ENCODE measurements at places on chromosomes 7 and 10.

DNA sequence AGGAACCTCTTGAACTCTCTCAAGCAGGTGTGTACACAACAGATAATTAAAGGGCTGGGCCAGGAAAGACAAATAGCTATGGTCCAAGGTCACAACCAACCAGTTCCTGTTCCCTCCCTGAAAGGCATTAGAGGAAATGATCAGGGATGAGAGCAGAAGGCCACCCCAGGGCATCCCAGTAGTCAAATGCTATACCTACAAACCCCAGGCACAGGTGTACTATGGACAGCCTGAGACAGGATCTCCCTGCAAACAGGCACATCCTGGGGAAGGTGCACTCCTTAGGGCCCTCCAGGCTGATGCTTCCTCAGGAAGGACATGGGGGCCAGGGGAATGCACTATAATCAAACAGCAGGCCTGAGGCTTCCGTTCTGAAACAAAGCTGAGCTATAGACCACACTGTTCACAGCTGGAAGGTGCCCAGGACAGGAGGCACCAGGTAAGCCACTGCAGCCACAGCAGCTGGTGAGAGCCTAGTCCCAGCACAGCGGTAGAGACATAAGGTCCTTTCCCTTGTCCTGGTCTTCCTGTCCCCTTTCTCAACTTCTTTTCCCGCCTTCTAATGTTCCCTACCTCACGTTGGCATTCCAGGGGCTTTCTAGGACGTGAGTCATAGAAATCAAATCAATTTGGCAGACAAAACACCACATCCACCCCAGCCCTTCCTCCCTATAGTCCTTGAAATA, 13.3 kb downstream of the PARP12 start:
- no peak for DNase-seq

DNA sequence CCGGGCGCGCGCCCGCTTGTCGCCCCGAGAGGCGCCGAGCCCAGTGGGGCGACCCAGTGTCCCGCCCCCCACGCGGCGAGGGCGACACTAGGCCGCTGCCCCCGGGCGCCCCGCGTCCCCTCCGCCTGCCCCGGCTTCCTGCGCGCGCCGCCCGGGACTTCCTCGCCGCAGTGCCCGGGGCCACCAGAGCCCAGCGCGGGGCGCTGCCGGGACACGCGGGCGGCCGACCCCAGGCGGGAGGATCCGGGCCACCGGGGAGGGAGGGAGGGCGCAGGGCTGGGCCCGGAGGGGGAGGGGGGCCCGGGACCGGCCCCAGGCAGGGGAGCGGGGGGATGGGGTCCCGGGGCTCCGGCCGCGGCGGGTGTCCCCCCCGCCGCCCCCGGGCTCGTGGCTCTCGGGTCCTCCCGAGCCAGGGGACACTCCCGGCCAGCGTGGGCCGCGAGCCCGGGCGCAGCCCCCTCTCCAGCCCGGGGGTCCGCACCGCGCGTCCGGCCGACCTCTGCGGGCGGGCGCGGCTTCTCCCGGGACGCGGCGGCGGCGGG, 435 bp upstream of the PWWP2B start:
- no peak for DNase-seq

- no peak for DNase-seq
Measured at GRCh38 chr7:50492770-50493519, 42.8 kb upstream of the FIGNL1 start.

DNA sequence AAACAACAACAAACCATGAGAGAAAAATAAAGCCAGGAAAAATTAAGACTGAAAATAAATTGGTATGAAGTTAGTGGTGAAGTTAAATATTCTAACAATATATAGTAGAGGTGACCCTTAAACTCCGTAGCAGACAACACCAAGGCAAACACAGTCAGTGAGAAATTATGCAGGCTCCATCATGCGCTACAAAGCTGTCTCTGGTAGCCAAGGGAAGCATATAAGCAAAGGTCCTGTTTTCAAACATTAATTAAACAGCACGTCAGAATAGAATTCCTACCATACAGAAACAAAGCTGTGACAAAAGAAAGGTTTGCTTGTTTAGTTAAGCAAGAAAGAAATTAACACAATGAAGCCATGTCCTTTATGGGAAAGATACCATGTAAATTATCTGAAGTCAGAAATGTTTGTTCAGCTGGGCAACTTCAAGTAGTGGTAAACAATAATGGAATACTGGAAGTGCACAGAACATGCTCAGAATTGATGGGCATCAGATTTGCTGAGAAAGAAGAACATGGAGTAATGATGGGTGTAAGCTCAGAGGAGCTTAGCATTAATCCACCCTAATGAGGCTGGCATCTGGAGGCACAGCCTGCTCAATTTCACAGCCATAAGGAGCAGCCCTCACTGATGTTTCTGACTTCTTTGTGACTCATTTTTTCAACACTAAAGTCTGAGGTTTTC, 75.7 kb downstream of the IGF2BP3 start:
- DNase-seq = no peak

DNA sequence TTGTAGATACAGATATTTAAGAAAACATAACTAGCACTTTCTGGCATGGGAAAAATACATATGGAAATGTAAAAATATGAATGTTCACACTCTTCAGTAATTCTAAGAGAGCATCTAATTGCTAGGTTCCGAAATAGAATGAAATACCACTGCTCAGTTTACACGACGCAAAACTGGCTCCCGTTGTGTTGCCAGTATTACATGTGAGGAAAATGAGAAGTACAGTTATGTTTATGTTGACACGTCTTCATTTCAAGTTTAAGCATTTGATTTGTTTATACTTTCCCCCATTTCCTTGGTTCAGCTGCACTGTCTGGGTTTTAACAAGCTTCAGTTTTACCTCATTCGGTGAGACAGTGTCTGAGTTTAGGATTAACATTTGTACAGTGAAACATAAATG, 275.8 kb upstream of the SEMA3D start:
- DNase-seq = no peak

DNA sequence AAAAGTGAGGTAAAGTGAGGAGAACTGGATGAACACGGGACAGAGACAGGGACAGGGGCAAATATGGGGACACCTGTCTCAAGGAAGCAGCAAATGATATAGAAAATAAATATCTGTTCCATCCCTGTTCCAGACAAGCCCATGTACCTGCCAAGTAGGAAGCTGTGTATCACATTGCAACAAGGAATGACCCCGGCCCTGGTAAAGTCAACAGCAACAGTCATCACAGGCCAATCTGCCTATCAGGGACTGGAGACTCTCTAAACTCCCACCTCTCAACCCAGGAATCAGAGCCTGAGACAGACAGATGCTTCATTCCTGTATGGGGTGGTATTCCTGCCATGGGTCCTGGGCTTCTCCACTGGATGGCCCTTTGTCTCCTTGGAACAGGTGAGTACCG, 156.6 kb upstream of the PRSS1 start:
- DNase-seq = no peak

GRCh38 chr7:70487428-70487827, 644.5 kb upstream of the GALNT17 start:
- no peak for DNase-seq

GRCh38 chr10:88120599-88121333, 257.3 kb downstream of the PTEN start:
- DNase-seq = no peak

DNA sequence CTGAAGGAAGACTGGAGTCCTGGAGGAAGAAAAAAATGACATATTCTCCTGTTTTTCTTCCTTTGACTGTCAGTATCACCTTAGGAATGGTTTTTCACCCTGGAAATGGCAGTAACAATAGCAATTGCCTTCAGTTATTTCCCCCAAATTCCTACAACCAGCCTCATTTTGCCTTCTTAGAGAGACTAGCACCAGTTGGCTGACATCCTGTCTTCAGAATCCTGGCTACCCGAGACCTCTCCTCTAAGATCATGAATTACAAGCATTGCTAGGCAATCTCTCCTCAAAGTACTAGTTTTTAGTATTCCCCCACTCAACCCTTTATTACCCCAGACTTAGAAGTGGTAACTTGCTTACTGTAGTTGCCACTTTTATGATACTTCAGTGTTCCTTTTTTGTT, 53.4 kb downstream of the TAS2R16 start:
- no peak for DNase-seq

- DNase-seq = no peak
Measured at GRCh38 chr7:28151965-28152364, 28.6 kb downstream of the JAZF1 start.

- DNase-seq = no peak
Measured at GRCh38 chr7:108455551-108455997, 662 bp downstream of the NRCAM start.

- DNase-seq = no peak
Measured at GRCh38 chr10:69332278-69333010, 54.1 kb downstream of the HK1 start.

DNA sequence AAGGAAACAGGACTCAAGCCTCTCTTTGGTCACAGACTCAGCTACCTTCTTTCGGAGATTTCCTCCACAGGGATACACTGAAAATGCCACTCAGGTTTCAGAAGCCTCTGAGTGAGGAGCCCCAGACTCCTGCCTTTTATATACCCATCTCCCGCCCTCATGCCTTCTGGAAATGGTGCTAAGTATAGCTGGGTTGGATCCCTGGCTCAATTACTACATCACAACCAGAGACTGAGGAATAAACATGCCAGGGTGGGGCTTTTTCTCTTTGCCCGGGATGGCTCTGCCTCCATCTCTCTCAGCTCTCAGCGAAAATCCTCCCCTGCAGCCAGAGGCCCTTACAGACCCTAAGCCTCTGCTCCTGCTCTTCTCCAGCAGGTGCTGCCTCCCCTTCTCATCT, 299.5 kb downstream of the KCNMA1 start:
- no peak for DNase-seq

GRCh38 chr10:2529945-2530344, 537.4 kb upstream of the PFKP start:
- DNase-seq = no peak

GRCh38 chr7:101527844-101528667, 101.0 kb downstream of the MYL10 start:
- DNase-seq = no peak

DNA sequence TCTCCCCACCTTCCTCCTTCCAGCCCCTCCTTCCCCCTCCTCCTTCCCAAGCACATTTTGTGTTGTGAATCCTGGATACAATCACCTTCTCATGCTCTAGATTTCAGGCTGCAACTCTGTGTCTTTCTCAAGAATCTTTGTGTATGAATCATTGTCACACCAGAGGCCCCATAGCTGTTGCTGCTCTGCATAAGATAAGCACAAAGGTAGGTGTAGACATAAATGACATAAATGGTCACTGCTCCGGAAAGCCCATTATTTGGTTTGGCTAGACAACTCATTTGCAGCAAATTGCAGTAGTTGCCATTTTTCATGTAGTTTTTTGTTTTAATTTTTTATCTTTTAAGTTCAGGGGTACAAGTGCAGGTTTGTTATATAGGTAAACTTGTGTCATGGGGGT, 216.3 kb upstream of the NRP1 start:
- DNase-seq = no peak

DNA sequence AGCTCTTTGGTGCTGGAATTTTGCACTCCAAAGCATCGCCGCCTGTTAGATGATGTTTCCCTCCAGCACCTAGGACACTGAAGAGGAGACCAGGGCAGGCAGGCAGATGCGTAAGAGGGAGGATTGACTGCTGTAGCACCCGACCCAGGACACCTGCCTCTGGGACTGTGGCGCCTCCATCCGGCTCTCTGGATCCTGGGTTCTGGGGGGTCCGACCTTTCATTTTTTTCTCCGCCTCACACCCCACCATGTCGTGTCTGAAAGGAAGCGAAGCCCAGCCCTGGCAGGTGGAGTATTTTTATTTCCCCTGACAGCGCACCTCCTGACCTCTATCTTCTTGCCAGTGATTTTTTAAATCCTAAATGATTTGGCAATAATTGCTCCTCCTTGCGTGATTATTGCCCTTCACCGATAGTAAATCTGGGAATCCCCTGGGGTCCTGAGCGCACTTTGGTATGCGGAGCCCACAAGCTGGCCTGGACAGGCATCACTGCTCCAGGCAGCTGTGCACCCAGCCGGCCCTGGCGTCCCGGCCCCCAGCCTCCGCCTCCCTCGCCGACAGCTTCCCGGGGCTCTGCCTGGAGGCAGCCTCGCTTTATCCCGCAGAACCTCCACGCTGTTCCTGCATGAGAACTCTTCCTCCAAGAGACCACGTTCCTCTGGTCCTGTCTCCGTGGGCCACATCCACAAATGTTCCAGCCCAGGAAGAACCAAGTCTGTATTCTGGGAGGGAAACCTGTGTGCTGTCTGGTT, 48.4 kb downstream of the LHPP start:
- no peak for DNase-seq

All from right renal pelvis (tissue), 4 donors.